Mucosa of descending colon (tissue), 3 donors: ENCODE measurements at places on chromosomes 7 and 10.

DNA sequence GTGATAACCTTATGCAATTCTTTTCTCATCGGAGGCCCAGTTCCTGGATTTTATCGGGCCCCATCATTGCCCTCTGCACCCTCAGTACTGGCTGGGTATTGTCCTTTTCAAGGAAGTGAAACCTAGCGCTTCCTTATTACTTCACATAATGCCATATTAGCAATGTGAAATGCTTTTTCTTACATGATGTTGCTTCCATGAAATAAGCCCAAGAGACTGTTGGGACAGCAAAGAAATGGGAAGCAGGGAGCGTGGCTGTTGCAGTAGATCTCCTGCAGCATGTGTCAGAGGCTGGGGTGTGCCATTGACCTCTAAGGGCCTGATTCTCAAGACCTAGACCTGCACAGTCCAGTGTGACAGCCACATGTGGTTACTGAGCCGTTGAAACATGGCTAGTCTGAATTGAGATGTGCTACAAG, 8.1 kb downstream of the CHN2 start:
- DNase-seq: peak; percentile 50

GRCh38 chr10:67935223-67935622, 50.8 kb downstream of the SIRT1 start:
- no peak for DNase-seq

DNA sequence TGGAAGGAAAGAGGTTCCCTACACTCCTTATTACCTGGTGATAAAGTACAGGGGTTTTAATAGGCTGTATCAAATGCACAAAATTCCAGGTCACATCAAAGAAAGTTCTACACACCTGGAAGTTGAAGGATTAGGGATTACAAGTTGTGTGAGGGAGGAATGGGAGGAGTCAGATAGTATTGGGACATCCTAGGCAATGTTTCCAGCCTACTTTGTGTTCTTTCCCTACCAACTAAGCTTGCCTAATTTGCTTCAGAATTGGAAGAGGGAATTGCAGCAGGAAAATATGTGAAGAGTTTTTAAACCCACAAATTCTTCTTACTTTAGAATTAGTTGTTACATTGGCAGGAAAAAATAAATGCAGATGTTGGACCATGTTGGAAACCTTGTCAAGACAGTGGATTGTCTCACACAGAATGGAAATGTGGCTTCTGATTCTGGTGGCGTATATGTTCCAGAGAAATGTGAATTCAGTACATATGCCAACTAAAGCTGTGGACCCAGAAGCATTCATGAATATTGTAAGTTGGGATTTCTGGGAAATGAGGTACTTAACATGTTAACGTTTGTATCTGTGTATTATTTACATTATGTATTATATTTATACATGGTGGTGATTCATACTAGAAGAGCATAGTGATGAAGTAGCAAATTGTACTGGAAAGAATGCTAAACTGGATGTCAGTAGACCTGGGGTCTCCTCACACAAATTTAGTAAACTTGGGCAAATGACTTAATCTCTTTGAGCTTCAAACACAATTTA, at the start of gene LIPM:
Gene LIPM (plus strand): TSS at position 208 of the 763 bp plus-strand sequence. CDS start 167 bp downstream, at position 375.
- no peak for DNase-seq

DNA sequence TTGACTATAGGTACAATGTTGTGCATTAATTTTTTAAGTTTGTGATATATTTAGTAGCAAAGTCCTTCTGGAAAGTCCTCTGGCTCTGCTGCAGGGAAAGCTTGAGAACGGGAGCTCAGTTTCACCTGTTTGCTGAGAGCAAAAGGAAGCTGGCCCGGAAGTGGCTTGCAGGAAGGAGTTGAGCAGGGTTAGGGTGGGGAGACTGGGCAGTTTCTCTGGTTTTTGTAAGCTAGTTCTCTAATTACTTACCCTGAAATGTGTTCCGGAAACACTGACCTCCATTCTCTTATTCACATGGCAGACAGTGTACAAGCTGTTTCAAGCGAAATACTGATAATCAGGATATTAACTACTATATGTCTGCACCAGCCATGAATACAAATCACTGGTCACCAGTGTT, 22.3 kb downstream of the MAP3K8 start:
- no peak for DNase-seq

DNA sequence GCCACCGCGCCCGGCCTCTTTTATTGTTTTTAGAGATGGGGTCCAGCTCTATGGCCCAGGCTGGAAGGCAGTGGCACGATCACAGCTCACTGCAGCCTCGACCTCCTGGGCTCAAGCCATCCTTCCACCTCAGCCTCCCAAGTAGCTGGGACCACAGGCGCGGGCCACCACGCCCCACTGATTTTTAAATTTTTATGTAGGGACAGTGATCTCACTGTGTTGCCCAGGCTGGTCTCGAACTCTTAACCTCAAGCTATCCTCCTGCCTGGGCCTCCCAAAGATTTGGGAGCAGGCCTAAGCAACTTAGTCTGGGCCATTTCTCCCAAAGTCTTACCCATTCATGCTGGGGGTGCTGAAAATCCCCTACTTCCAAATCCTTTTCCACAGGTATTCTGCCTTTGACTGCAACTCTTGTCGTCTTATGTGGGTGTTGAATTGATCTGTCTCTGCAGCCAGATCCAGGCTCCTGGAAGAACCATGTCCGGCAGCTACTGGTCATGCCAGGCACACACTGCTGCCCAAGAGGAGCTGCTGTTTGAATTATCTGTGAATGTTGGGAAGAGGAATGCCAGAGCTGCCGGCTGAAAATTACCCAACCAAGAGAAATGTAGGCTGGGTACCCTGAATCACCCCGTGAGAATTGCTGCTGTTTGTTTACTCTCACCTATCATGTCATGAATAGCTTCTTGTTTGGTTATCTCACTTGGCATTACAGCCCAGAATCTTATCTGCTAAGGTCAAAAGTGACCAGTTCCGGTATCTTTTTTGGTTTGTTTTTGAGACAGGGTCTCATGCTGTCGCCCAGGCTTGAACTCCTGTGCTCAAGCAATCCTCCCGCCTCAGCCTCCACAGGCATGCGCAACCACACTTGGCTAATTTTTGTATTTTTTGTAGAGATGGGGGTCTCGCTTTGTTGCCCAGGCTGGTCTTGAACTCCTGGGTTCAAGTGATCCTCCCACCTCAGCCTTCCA, 1.1 kb downstream of the ZDHHC4 start:
- DNase-seq: peak; percentile 54

DNA sequence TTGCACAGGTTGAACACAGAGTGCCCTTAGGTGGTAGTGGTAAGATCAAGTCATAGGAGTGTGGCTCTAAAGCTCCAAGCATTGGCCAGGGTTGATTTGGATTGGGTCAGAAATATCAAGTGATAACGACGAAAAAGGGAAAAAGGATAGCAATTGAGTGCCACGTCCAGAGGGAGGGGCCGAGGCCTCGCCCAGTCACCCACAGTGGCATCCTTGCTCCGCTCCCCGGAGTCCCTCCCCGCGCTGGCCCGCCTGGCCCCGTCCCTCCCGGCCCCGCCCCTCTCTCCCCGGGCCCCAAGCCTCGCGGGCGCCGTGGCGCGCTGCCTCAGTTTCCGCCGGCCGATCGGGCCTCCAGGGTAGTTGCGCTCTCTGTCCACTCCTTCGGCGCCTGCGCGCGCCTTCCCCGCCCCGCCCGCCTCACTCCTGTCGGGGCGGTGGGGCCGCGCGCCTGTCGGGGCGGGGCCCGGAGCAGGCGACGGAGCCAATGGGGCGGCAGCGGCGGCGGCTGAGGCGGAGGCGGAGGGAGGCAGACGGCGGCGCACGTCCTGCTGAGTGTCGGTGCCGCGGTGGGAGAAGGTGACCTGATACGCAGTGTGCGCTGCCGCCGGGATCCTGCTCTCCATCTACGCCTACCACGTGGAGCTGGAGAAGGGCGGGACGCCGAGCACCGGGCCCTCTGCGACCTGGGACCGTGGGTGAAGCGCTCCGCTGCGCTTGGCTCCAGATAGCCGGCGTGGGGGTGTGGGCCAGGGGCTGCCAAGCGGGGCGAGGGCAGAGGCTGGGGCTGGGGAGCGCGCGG, 209.1 kb upstream of the ZNF722 start:
- DNase-seq: no peak

GRCh38 chr10:128734161-128734560, 607.9 kb upstream of the MKI67 start:
- no peak for DNase-seq

DNA sequence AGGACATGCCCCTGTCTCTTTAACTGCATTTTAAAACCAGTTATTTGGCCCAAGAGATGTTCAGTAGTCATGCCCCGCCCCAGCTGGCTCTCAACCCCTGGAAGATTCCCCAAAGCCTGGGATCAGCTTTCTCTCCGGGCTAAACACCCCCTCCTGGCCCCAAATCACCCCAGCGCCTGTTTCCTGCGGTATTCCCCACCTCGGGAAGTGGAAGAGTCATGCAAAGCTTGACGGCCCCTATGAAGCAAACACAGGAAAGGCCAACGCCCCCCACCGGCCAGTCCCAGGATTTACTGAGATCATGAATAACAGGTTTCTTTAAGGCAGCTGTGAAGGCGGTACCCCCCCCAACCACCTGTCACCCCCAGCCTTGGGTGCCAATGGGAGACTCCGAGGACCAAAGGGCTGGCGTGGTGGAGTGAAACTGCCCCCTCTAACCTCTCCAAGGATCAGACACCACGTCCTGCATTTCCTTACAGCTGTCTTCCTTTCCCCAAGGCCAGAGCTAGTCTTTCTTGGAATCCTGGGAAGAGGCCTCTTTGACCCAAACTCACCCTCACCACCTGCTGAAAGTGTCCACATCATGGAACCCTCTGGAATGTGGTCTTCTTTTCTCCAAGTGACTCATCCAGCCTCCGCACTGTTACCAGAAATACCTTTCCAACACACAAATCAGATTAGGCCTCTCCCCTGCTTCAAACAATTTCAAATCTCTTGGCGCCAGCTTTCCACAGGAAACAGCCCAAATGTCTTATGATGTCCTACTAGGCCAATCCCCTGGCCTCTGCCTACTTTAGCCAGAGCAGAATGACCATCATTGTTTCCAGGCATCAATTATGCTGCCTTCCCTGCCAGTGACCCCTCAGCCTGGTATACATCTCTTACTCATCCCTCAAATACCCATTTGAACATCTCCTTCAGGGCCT, 301.5 kb downstream of the ZEB1 start:
- DNase-seq: peak; percentile 50

DNA sequence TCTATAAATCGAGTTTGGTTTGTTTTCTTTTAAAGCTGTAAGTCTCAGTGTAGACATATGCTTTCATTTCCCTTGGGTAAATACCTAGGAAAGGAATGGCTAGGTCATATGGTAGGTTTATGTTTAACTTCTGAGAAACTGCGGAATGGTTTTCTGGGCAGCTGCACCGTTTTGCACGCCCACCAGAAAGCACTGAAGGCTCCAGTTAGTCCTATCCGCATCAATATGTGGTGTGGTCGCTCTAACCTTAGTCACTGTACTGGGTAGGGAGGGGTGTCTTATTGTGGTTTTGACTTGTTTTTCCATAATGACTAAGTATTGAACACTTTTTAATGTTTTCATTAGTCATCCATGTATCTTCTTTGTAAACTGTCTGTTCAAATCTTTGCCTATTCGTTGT, 279.5 kb upstream of the AKR1E2 start:
- DNase-seq: no peak

DNA sequence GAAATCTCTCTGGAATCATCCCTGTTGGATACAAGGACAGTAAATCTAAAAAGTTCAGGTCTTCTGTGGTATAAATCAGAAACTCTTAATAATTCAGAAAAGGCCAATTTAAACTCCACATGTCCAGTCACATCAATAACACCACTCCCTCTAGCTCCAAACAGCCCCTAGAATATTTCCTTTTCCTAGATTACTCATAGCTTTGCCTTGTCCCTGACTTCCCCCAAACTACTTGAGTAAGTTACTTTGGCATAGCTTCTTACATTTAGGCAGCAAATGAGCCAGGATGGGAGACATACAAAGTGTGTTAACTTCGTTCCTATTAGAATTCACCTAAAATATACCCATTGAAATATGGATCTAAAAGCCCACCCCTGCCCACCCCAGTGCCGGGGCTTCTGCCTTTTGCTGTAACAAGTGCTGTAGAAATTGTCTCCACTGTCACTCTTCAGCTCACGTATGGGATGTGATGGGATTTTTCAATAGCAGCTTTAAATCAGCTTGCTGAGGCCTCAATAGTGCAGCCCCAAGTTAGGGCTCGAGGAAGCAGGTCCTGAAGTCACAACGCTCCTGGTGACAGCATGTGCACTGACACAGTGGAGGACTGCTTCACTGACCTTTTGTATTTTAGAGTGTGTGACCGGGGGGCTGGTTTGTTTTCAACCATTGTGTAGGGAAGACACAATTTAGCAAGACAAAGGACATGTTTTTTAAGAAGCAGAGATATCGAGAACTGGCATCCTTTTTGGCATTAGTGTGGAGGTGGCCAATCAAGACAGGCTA, 218.2 kb upstream of the KMT2E start:
- no peak for DNase-seq

GRCh38 chr10:65742906-65743305, 1182.9 kb upstream of the LRRTM3 start:
- DNase-seq: no peak

DNA sequence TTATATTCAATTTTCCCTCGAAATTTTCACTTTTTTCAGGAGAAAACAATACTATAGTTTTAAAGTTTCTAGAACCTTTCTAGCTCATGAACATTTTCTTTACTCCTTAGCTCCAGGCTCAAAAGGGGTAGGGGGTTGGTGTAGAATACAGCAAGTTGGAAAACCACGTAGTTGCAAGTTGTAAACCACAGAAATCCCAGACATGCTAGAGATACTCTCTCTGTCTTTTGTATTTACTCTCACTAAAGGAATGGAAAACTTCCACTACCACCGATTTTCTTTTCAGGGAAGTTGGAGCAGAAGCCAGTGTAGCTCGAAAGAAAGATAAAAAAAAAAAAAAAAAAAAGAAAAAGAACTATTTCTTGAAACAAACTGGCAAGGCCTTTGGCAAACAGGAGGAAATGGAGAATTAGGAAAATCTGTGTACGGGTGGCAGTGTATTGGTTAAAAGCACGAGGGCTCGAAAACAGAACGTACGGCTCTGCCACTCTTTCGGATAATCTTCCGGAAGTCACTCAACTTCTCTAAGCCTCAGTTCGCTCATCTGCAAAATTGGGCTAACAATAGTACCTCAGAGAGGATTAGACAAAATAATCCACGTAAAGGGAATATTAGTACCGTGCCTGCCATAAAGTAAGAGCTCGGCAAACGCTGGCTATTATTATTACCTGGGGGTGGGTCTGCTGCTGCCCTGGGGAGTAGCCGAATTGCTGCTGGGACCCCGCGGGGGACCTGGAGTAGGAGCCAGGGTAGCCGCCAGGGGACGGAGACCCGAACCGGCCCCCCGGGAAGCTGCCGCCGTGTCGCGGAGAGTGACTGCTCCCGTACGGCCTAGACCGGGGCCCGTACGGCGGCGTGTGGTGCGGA, 628 bp downstream of the MPLKIP start:
- peak; percentile 32 for DNase-seq

DNA sequence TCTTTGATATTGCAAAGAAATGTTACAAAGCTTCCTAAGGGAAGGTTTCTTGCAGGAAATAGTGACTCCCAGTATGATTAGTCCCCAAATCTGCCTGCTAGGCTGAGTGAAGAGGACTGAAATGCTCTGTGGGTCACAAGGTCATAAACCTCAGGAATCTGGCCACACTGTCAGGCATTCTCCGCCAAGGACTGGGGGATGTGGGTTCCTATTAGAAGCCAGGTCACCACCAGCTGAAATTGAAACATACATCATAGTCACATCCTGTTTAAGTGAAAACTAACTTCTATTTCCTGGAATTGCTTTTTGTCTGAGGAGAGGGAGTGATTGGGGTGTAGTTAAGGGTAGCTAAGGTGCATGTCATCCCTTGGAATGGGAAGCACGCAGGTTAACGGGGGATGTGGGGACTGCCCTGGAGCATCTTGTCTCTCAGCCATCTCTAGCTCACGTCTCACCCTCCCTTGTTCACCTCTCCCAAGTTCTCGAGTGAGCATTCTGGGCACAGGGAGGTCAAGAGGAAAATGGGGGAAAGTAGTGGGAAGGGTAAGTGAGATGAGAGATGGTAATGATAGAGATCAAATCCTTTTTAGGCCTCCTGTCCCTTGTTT, 12.0 kb upstream of the GSAP start:
- peak; percentile 21 for DNase-seq
